ENCODE measurements at places on chromosomes 5 and 9.

- peaks cover 8% of the 10 kb centered on the region for H3K36me3 ChIP-seq
- H3K4me3 ChIP-seq, result peak overlapping the region; percentile 96
- peaks cover 2% of the 10 kb centered on the region for H3K27me3 ChIP-seq
- peak overlapping the region; percentile 96 for H3K27ac ChIP-seq
- DNase-seq, result no peak
These were observed 569 bp downstream of the CAMK4 start for GRCh38 chr5:111224561-111225345.

DNA sequence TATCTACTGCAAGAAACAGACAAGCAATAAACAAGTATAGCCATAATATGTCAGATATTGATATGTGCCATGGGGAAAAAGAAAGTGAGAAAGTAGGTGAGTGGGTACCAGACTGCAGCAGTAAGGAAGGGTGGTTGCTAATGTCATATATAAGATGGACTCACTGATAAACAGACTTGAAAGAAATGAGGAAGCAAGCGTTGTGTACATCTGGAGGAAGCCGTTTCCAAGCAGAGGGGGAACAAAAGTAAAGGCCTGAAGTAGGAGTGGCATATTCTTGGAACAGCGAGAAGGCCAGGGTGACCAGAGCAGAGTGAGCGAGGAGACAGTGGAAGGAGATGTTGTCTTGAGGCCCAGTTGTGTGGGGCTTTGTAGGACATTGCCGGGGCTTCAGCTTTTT, 142.2 kb upstream of the MAP3K1 start:
- no peaks in the 10 kb centered on the region for H3K36me3 ChIP-seq
- H3K4me1 ChIP-seq, result peaks cover 20% of the 10 kb centered on the region
- no peak overlapping the region for H3K4me3 ChIP-seq
- H3K27me3 ChIP-seq, result no peaks in the 10 kb centered on the region

- peaks cover 5% of the 10 kb centered on the region for H3K36me3 ChIP-seq
- H3K27ac ChIP-seq, result no peak overlapping the region
- H3K27me3 ChIP-seq, result no peaks in the 10 kb centered on the region
- peaks cover 76% of the 10 kb centered on the region for H3K4me1 ChIP-seq
- H3K4me3 ChIP-seq, result no peak overlapping the region
These were observed 97.2 kb downstream of the F2RL2 start for GRCh38 chr5:76525956-76526355.

GRCh38 chr5:31748458-31749172, 109.7 kb downstream of the PDZD2 start:
- H3K27ac ChIP-seq, result no peak overlapping the region
- H3K4me1 ChIP-seq, result no peaks in the 10 kb centered on the region
- DNase-seq, result no peak
- no peaks in the 10 kb centered on the region for H3K36me3 ChIP-seq

DNA sequence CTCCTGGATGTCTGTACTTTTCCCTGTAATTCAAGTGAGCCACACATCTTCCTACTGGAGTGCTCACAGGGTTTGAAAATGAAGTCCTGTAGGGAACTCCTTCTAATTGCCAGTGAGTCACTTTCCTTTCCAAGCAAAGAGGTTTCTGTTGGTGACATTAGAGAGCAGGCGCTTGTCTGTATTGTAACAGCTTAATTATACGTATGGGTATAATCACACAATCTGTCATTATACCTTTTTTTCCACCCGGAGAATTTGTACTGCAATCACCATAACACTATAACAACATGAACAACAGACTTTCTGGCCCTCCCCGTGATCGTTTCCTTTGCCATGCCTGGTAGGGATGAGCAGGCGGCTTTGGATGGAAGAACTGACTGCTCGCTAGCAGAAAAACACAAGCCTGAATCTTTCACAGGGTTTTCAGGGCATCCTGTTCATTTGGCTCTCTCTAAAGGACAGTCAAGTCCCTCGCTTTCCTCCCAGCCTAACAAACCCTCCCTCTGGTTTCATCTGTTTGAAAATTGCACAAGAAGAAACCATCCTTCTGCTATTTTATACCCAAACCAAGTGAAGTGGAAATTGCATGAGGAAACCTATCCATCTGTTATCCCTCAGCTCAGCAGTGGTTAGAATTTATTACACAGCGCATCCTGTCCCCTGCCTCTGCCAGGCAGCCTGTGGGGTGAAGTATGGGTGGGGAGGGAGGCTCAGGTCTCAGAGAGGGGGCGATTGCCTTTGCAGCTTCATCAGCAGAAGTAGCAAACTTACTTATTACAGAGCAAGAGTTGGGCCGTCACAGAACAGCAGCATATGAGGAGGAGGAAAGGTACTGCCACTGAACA, 307.0 kb upstream of the TLE4 start:
- H3K27ac ChIP-seq, result no peak overlapping the region
- H3K4me1 ChIP-seq, result peaks cover 4% of the 10 kb centered on the region
- DNase-seq, result no peak
- H3K4me3 ChIP-seq, result no peak overlapping the region
- H3K36me3 ChIP-seq, result peaks cover 13% of the 10 kb centered on the region

GRCh38 chr9:134200730-134201129, 36.4 kb upstream of the RNU6ATAC start:
- no peak overlapping the region for H3K4me3 ChIP-seq
- no peak overlapping the region for H3K27ac ChIP-seq
- no peak for DNase-seq
- H3K4me1 ChIP-seq, result peaks cover 18% of the 10 kb centered on the region
- no peaks in the 10 kb centered on the region for H3K27me3 ChIP-seq

GRCh38 chr9:135060461-135061116, 26.9 kb upstream of the OLFM1 start:
- H3K4me3 ChIP-seq, result no peak overlapping the region
- DNase-seq, result no peak

GRCh38 chr5:32522429-32523143, 62.8 kb upstream of the SUB1 start:
- H3K4me3 ChIP-seq, result no peak overlapping the region
- H3K27ac ChIP-seq, result no peak overlapping the region
- H3K4me1 ChIP-seq, result peaks cover 7% of the 10 kb centered on the region
- H3K36me3 ChIP-seq, result no peaks in the 10 kb centered on the region
- peaks cover 4% of the 10 kb centered on the region for H3K27me3 ChIP-seq

DNA sequence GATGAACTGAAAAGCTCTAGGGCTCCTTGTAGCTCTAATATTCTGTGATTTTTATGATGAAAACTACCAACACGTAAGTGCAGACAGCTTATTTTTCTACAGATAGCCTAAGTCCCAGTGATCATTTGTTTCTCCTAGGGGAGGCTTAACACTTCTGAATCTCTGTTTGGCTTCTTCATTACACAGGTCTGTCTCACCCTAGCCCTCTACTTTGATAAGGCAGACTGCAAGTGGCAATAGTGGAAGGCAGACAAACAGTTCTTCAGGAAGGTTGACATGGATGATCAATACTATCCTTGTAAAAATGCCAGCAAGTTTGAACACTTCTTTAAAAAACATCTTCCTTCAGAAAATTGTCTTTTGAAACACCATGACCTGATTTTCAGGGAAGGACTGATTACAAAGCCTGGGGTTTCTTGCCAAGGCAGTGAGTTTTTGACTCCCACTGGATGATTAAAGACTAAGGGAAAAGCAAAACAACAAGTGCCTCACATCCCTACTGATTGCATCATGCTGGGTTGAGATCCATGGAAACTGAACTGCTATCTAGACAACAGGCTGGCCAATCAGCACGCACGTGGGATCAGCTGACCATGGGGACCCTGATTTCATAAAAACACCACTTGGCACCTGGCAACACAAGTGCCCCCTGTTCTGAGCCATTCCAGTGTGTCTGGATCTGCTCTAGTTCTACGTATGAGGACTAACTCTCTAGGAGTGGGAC, 212.2 kb downstream of the SMARCA2 start:
- peaks cover 2% of the 10 kb centered on the region for H3K4me1 ChIP-seq

GRCh38 chr5:150131461-150131860, 24.2 kb downstream of the PDGFRB start:
- H3K27me3 ChIP-seq, result no peaks in the 10 kb centered on the region
- no peak overlapping the region for H3K4me3 ChIP-seq
- H3K27ac ChIP-seq, result no peak overlapping the region
- no peak for DNase-seq
- no peaks in the 10 kb centered on the region for H3K4me1 ChIP-seq

DNA sequence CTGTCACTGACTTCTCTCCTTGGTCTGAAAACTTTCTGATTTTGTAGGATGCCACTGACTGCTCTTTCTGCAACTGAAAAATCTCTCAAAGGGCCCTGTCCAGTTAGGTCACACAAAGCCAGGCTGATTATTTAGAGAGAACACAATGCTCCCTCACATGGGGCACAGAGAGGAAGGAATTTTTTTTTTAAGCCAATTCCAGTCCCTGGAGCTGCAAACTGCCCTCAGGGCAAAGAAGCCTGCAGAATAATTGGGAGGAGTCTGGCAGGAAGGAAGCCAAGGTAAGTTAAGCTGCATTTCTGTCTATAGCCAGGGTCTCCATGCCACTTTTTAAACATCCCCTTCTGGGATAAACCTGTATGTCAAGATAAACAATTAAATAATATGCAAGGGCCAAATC, 305.5 kb downstream of the ZSWIM6 start:
- H3K36me3 ChIP-seq, result no peaks in the 10 kb centered on the region
- peaks cover 5% of the 10 kb centered on the region for H3K27me3 ChIP-seq
- no peak overlapping the region for H3K27ac ChIP-seq
- no peaks in the 10 kb centered on the region for H3K4me1 ChIP-seq
- no peak for DNase-seq

- no peak for DNase-seq
- peak overlapping the region; percentile 90 for H3K4me3 ChIP-seq
- peaks cover 83% of the 10 kb centered on the region for H3K4me1 ChIP-seq
- no peaks in the 10 kb centered on the region for H3K27me3 ChIP-seq
These were observed 5.3 kb downstream of the SLC12A7 start for GRCh38 chr5:1106385-1107166.

DNA sequence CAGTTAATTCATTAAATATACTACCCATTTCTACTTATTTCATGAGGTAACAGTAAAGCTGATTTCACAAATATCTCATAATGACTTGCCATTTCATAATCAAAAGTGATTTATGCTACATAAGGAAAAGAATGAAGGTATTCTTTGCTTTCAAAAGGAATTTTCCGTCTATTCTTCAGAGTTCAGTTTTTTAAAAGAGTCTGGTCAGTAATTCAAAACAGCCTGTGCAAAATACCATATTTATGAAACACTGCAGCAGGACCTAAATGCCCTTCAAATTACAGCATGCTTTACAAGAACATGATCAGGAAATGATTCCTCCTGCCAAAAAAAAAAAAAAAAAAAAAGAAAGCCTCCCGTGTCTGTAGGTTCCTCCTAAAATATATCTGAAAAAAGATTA, 154.7 kb downstream of the KIAA0825 start:
- DNase-seq, result no peak
- no peaks in the 10 kb centered on the region for H3K27me3 ChIP-seq
- no peaks in the 10 kb centered on the region for H3K36me3 ChIP-seq
- no peaks in the 10 kb centered on the region for H3K4me1 ChIP-seq
- no peak overlapping the region for H3K4me3 ChIP-seq

GRCh38 chr9:30622561-30622960, 1761.9 kb upstream of the ACO1 start:
- H3K4me1 ChIP-seq, result no peaks in the 10 kb centered on the region
- no peaks in the 10 kb centered on the region for H3K36me3 ChIP-seq
- no peak overlapping the region for H3K4me3 ChIP-seq
- no peaks in the 10 kb centered on the region for H3K27me3 ChIP-seq

DNA sequence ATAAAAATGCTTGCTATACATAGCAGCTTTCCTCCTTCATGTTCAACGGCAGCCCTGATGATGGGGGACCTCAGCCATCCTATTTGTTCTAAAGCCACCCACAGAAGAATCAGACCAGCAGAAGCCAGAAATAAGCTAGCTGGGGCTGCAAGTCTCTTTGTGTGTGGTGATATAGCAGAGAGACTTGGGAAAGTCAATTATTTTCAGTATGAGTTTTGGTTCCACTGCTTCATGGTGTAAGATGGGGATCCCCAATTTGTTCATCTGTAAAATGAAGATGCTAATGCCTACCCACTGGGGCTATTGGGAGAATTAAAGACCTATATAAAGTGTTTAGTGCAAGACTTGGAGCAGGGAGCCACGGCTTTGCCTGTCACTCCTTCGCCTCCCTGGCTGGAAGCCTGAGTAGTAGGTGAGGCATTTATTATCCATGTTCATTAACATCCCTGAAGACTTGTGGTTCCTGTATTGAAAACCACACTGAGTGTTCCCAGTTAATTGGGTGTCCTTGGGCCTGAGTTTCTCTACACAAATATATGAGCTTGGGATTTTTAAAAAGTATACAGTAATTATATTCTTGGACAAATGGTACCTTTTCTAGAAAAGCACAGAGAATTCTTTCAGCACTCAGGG, 210.1 kb upstream of the SLC24A2 start:
- no peak for DNase-seq
- H3K27me3 ChIP-seq, result no peaks in the 10 kb centered on the region
- H3K4me1 ChIP-seq, result peaks cover 25% of the 10 kb centered on the region

- H3K4me3 ChIP-seq, result no peak overlapping the region
- H3K27ac ChIP-seq, result no peak overlapping the region
- H3K4me1 ChIP-seq, result no peaks in the 10 kb centered on the region
- no peaks in the 10 kb centered on the region for H3K27me3 ChIP-seq
These were observed 535.8 kb downstream of the SEMA5A start for GRCh38 chr5:9009931-9010651.

DNA sequence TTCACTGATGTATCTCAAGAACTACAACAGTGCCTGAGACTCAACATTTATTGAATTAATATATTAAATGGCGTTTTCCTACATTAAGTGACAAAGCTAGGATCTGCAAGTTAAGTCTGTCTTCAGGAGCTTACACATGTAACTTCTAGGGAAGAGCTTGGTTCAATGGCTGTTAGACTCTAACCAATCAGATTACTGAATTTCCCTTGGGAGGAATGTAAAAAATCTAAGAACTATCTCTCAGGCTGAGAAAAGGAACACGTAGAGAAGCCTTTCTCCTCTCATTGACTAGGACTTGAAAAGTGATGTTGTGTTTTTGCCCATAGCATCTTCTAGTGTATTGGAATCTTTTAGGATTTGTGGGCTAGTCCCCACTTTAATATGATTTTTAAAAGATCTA, 53.6 kb downstream of the CCNH start:
- peaks cover 4% of the 10 kb centered on the region for H3K36me3 ChIP-seq
- H3K4me3 ChIP-seq, result no peak overlapping the region
- H3K4me1 ChIP-seq, result peaks cover 13% of the 10 kb centered on the region
- H3K27me3 ChIP-seq, result no peaks in the 10 kb centered on the region
- no peak for DNase-seq

GRCh38 chr5:95730730-95731570, at the start of gene RHOBTB3:
TSS of gene RHOBTB3 (plus strand) at chr5:95731336. CDS start at chr5:95731683, 347 bp downstream.
- peak within 1 kb of the TSS; percentile 82 for H3K4me3 ChIP-seq
- peaks cover 27% of the 10 kb centered on the region for H3K27me3 ChIP-seq
- H3K36me3 ChIP-seq, result no peaks in the 10 kb centered on the region
- no peak within 1 kb of the TSS for H3K27ac ChIP-seq
